CD4-positive, CD25-positive, alpha-beta regulatory T cell (primary cell): ENCODE measurements at places on chromosomes 2 and 18. TPM values are rescaled to one million over a fixed set of nuclear protein-coding genes. Genes with fewer than 3 reads are reported as not detected.

COLEC11 gene
- not detected for total RNA-seq

- DNase-seq, result no peak
These were observed 141.9 kb upstream of the DLX2 start for GRCh38 chr2:172244419-172245130.

- DNase-seq, result no peak
These were observed 171.0 kb downstream of the KLHL29 start for GRCh38 chr2:23555944-23556343.

- no peak for DNase-seq
These were observed 9.0 kb upstream of the GAL3ST2 start for GRCh38 chr2:241767464-241768250.

DNA sequence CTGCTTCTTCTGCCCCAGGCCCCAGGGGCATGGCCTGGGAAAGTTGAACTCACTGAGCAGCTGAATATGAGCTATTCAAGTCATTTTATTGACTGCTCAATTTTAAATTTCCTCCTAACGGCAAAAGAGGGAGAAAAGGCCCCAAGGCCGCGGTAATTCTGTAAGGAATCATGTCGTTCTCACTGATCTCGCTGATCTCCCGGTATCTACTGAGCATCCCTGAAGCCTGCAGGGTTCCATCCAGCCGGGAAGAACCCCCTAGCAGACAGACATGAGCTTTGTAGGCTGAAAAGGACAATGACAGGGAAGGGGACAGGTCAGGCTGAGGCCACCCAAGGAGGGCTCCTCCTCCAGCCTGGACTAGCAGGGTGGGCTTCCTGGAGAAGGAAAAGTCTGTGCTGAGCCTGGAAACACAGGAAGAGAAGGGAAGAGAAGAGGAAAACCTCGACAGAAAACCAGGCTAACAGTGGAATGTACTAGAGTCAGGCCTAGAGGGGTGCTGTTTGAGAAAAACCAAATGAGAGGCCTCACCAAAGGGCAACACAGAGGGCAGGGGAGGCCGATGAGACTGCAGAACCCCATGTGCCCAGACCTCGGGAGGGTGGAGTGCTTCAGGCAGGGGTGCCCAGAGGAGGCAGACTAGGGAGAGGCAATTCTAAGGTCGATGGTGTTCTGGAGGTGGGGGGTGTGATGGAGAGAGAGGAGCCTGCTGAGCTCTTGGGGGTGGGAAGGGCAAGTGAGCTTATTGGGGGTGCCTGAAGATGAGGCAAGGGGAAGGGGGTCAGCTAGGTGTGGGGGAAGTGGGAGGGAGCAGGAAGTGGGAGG, 2.9 kb upstream of the NPPC start:
- DNase-seq, result no peak
